ENCODE measurements at places on chromosomes 7 and 10.

- peak; percentile 38 for DNase-seq
These were observed 3.7 kb downstream of the OGA start for GRCh38 chr10:101814466-101815071.

- no peak for DNase-seq
These were observed 66.9 kb upstream of the ARHGAP21 start for GRCh38 chr10:24790599-24790998.

GRCh38 chr10:37680243-37680683 is 177.1 kb downstream of the ZNF248 start:
- DNase-seq: no peak

DNA sequence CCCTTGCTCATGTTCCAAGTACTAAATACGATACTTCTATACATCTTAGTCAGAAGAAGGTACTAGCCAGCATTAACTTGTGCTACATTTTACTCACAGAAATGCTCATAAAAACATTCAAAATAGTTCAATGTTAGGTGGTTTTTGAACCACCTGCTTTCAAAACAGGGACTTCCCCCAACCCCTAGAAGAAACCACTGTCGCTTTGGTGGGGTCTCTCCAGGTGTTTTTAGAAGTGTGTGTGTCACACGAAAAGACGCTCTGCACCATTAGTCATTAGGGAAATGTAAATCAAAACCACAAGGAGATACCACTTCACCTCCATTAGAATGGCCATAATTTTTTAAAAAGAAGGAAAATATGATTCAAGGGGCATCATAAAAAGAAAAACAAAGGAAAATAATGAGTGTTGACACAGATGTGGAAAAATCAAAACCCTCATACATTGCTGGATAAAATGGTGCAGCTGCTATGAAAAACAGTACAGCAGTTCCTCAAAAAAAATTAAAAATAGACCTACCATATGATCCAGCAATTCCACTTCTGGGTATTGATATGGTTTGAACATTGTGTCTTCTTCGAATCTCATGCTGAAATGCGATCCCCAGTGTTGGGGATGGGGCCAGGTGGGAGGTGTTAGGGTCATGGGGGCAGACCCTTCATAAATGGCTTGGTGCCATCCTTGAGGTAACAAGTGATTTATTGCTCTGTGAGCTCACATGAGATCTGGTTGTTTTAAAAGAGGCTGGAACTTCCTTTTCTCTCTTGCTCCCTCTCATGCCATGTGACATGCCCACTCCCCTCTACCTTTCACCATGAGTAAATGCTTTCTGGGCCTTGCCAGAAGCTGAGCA is 74.2 kb downstream of the MALSU1 start:
- DNase-seq: no peak

GRCh38 chr7:4794591-4795350 is 19.3 kb downstream of the AP5Z1 start:
- DNase-seq: no peak

DNA sequence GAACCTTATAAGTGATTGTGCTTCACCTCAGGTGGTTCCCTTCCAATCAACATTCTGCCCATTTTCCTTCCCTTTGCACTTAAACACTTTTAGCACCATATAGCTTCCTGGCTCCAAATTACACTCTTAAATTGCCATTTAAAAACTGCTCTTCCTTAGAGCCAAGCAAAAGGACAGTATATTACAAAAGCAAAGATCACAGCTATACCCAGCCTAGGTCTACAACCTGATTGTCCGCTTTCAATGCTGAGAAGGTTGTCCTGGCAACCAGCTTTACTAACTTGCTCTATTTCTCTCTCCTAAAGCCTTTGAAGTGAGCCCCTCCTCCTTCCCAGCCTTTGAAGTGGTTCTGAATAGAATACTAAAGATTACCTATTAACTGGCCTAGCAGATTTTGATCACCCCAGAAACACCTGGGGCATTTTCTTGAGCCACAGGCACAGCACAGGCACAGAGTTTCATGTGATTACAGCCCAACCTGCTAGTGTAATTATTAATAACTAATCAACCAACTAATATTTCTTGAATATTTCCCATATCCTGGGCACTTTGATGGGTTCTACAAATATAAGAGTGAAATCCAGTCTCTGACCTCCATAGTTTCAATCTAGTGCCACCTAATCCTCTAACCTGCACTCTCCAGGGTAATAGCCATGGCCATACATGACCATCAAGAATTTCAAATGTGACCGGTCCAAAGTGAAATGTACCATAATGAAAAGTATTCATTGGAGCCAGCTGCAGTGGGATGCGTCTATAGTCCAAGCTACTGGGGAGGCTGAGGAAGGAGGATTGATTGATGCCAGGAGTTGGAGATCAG is 63.6 kb upstream of the TRIM24 start:
- DNase-seq: no peak

GRCh38 chr10:3043512-3044368 is 23.6 kb upstream of the PFKP start:
- peak; percentile 40 for DNase-seq

GRCh38 chr10:5944389-5945189 is 32.8 kb downstream of the IL15RA start:
- no peak for DNase-seq

DNA sequence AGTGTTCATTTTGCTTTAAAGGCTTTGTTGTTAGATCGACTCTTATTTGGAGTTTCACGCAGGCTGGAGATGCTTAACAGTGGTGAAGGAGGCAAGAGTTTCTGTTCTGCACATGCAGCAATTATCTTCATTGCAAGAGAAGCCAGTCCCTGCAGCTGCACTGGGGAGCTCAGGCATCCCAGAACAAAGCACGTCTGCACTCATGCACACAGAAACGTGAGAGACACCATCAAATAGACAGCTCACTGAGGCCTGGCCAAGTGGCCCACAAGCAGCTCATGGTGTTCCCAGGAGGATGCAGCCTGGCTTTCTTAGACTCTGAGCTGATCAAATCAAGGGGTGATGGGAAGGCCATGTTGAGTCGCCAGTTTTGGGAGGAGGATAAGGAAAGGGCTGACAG is 246.1 kb downstream of the CREB5 start:
- no peak for DNase-seq

DNA sequence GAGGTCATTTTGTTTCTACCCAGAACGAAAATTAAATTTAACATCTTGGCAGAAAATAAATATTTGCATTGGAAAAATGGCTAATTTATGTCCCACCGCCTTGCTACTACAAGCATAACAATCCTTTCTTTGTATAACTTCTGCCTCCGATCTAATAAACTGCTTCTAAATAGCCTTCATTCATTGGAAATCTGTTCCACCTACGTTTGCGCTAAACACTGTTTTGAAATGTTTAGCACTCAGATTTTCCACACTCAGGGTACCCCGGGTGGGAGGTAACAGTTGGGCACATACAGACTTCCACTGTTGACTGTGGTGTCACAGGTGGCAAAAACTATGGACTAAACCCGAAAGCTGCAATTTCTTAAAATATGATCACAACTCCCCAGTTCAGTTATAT is 96.4 kb downstream of the FGFR2 start:
- no peak for DNase-seq

GRCh38 chr10:43197834-43198681 is 59.8 kb downstream of the CSGALNACT2 start:
- DNase-seq: peak; percentile 13

DNA sequence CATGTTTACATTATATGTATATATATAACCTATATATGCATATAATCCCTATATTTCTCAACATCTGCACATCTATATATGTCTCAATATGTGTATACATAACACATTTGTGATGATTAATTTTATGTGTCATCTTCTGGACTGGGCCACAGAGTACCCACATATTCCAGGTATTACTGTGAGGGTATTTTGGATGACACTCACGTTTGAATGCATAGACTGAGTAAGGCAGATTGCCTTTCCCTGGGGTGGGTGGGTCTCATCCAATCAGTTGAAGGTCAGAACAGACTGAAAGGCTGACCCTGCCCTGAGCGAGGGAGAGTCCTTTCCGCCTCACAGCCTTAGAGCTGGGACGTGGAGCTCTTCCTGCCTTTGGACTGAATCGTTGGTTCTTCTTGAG is 295.2 kb upstream of the PFKP start:
- no peak for DNase-seq

DNA sequence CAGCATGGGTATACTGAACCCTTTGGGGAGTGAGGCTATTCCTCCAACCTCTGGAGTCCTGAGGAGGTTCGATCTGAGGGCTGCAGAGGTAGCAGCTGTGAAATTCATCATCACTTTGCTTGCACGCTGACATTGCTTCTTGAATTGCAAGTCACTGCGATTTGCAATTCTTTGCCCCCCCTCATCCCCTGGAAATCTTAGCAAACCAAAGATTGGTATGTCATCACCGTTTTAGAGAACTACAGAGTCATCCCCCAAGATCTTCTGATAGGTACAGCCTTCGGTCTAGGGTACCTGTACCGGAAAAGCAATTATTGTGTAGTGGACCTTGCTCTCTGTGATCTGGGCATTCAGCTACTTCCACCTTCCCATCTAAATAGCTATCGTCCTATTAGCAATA is 192.6 kb downstream of the KLF6 start:
- DNase-seq: no peak

DNA sequence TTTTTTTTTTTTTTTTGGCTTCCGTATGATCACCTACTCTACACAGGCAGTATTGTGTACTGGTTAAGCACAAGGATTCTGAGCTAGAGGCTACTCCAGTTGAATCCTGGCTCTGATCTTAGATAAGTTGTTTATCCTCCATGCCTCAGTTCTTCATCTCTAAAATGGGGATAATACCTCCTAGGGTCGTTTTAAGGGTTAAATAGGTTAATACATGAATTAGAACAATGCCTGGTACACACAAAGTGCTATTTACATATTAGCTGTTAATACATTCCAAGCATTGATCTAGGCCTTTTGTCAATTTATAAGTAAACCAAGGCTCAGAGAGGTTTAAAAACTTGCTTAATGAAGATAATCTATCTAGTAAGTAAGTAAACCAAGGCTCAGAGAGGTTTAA is 59.0 kb downstream of the ST7 start:
- DNase-seq: no peak

DNA sequence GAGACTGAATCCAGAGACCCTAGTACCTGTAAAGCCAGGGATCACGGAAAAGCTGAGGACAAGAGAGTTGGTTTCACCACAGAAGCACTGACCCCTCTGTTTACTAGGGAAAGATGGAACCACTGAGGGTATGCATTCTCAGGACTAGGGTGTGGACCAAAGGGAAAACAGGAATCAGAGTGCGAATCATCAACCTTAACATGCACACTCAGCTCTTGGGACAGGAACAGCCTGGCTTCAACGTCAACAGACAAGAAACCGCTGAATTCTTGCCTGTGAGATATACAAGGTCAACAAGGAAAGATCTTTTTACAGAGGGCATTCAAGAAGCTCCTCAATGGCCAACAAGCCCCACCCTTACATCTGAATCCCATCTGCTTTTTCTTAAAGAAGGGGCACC is 14.9 kb downstream of the TNRC18 start:
- no peak for DNase-seq

GRCh38 chr10:11831520-11831951 is 8.4 kb downstream of the PROSER2 start:
- no peak for DNase-seq

DNA sequence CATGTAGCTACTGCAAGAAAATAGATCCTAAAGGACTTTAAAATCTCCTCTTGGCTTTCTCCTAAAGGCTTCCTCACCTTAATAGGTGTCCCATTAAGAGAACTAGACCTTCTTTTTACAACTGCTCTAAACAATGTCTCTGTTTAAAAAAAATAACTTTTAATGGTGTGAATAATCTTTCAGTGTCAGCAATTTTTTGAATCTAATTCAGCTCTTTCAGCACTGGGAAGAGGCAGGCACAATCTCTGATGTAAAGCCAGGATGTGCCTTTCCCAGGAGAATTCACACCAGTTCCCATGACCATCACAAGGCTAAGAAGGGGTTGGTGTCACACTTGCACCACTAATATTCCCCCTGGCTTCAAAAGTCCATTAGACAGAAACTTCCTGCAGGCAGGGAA is 254.6 kb downstream of the XPNPEP1 start:
- DNase-seq: no peak

- no peak for DNase-seq
These were observed 96.4 kb downstream of the KCNMA1 start for GRCh38 chr10:77541247-77541646.

- no peak for DNase-seq
These were observed 62.6 kb upstream of the GHITM start for GRCh38 chr10:84076540-84077195.

DNA sequence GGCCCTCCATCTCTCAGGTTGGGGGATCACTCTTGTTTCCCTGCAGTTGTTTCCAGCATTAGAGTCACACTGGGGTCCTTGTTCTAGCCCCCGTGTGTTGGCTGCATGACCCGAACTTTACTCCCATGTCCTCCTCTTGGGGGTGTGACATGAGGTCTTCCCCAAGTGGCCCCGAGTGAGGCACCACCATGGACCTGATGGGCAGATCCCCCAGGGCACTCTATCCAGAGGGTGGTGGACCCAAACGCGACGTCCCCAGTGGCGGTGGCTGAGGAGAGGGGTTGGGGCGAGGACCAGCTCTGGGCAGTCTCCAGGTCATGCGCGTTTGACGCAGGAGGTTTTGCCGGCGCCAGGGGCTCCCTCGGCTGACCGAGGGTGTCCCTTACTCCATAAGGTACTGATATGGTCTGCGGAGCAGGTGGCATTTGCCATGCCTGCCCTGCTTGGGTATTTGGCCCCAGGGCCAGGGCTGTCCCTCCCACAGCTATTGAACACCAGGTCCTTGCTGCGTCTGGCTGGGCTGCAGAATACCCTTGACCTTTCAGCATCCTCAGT is 131.9 kb downstream of the LHPP start:
- DNase-seq: no peak

DNA sequence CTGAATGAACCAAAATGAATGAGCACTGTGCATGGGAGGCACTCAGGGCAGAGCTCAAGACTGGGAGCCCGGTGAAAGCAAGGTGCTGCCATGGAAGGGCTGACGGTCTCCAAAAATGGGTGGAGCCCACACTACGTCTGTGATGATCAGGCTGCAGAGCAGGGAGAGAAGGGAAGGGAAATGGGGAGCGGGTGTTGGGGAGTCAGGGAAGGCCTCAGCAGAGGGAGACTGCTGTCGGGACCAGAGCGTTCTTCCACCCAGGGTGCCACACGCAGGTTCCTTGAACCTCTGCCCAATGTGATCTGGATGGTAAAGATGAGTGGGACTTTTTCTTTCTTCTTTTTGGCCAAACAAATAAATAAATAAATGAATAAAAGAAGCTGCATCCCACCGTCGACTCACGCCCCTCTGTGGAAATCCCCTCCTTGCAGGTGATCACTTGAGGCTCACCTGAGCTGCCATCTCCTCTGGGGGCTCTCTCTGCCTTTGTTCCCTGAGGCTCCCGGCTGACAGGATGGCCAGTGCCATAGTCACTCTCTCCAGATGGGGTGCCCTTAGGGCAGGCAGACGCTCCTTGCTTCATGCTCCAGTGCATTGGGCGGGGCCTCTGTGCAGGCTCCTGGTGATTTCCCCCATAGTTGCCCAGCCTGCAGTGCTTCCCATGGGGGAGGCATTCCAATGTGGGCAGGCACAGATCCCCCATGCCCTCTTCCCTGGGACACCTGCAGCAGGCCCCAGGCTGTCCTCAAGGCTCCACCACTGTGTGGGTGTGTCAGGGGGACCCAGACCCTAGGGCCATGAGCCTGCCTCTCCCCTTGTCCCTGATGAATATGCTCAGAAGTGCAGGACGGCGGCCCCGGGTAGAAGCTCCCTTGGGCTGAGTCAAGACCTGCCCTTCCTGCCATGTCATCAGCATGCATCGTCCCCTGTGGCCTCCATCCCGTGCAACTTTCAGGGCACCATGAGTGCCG is 131.8 kb downstream of the PTPN20 start:
- DNase-seq: no peak

Data from hematopoietic multipotent progenitor cell treated with erythropoietin and hydrocortisone succinate and interleukin-3 and kit ligand, for 17 days (in vitro differentiated cells).